ENCODE measurements at places on chromosomes 5 and 9.

GRCh38 chr9:71897577-71897976 lies 13.4 kb downstream of the ABHD17B start:
- DNase-seq, result no peak

- no peak for DNase-seq
Observed at GRCh38 chr5:29162297-29162696, 2031.2 kb upstream of the CDH6 start.

- no peak for DNase-seq
Observed at GRCh38 chr5:36017004-36017403, 25.8 kb upstream of the UGT3A1 start.

DNA sequence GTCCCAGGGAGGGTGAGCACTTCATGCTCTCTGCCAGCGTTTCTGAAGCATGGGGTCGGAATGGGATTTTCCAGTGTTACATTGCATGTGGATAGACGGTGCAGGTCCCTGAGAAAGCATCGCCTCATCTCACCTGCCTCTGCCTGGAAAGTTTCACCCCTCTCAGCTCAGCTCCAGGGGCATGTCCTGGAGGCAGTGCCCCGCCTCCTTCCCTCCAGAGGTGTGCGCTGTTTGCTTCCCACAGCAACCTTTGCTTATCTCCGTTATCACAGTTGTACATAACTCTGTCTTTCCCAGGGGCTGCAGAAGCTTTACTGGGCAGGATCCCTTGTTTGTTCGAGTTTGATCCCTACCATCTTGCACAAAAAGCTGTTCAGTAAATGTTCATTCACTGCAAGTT lies 10.7 kb upstream of the CREBRF start:
- DNase-seq, result no peak

DNA sequence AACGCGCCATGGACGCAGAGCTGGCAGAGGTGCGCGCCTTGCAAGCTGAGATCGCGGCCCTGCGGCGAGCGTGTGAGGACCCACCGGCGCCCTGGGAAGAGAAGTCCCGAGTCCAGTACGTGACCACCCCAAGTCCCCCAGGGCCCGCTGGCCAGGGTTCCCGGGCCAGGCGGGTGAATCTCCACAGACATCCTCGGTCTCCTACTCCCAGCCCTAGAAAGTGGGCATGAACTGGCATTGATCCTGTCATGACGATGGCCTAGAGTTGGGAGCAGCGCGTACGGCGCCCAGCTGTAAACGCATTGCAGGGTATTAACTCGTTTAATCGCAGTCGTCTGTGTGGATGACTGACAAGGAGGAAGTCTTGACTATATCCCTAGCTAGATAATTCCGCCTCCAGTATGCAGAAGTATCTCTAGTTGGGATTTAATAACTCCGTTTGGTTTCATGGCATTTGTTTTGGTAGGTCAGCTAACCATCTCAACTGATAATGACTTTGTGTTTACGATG lies 293 bp downstream of the CENPP start:
- no peak for DNase-seq

DNA sequence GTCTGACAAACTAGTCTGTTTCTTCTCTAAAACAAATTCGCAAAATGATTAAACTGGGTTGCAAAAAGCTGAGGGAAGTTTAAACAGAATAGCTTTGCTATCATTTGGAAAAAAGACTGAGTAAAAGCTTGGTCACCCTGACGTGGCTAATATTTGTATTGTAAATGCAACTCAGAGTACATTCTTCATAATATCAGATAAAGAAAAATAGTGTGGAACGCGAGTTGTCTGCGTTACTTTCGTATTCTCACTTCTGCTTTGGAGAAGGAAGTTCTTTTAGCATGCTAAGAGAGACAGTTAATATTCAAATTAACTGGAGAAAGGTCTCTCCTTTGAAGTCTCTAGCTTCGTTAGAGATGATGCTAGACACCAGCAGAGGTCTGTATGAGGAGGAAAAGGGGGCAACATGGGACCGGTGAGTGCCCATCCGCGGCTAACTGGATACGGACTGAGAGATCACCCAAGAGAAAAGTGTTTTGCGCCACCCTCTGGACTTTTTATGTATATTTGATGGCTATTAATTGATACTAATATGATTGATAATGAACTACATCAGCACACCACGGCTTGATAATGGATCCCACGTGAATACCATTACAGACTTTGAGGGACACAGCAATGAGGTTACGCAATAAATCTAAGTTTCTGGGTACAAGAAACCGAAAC lies 2.9 kb upstream of the CNTRL start:
- no peak for DNase-seq

Data from left renal cortex interstitium (tissue), 4 donors.